ENCODE measurements at places on chromosomes 5 and 9.

DNA sequence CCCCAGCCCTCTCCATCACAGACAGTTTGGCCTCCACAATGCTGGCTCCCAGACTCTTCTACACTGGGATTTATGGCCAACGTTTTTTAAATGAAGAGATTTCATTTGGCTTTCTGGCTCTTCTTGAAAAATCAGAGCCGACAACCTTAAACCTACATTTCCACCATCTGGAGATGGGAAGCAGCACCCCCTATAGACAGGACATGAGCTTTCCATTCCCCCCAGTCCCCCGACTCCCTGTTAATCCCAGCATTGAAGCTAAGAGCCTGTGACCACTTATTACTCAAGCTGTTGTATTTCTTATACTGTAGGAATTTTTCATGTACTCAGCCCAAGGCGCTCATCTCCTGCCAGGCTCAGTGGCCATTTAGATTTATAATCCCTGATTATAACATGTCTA is 34.0 kb upstream of the AFAP1L1 start:
- no peak for DNase-seq

- DNase-seq, result peak; percentile 35
Measured at GRCh38 chr5:173592050-173592669, 24.3 kb downstream of the BOD1 start.

- no peak for DNase-seq
Measured at GRCh38 chr5:90813392-90813791, 254.8 kb downstream of the ADGRV1 start.

DNA sequence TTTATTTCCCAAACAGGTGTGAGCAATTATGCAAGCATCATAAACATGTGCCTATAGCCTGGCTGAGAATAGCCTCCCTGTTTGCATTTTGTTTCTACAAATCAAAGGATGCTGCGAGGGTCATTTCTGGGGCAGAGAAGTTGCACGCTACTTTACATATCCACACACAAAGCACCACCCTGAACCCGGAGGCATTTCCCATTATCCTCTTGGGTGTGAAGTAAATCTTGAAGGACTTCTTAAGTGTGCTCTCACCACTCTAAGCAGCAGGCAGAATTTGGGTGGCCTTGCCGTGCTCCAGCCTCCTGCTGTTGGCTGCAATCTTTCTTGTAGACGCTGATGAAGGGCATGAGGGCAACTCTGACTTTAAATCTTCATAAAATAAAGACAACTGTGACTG is 124.0 kb upstream of the TLE4 start:
- DNase-seq, result no peak

- DNase-seq, result peak; percentile 30
Measured at GRCh38 chr5:138953387-138954256, 78.5 kb upstream of the LRRTM2 start.

GRCh38 chr9:16121601-16122286 is 568.9 kb downstream of the CCDC171 start:
- no peak for DNase-seq

GRCh38 chr5:150162142-150162513 is 4.5 kb upstream of the CDX1 start:
- no peak for DNase-seq

DNA sequence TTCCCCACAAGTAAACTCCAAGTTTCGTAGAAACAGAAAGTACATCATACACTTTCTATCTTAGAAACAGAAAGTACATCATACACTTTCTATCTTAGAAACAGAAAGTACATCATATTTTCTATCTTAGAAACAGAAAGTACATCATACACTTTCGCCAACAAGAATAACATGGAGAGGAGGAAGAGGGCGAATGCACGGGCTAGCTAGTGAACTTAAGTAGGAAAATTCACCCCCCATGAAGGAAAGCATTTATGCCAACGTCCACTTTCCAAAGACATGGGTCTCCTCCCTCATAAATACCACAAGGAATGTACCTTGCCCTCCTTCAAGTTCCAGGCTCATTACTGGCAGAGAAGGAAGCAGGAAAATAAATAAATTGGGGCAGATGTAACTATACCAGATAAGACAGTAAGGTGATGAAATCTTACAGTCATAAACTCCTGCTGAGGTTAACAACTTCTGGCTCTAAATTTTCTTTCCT is 64.7 kb downstream of the FRMD3 start:
- no peak for DNase-seq
